Inflammatory macrophage treated with lipopolysaccharide for 4 hours (primary cell): ENCODE measurements at places on chromosomes 12 and 14.

GRCh38 chr12:100169345-100169744, 26.7 kb upstream of the BLTP3B start:
- no peak for DNase-seq

DNA sequence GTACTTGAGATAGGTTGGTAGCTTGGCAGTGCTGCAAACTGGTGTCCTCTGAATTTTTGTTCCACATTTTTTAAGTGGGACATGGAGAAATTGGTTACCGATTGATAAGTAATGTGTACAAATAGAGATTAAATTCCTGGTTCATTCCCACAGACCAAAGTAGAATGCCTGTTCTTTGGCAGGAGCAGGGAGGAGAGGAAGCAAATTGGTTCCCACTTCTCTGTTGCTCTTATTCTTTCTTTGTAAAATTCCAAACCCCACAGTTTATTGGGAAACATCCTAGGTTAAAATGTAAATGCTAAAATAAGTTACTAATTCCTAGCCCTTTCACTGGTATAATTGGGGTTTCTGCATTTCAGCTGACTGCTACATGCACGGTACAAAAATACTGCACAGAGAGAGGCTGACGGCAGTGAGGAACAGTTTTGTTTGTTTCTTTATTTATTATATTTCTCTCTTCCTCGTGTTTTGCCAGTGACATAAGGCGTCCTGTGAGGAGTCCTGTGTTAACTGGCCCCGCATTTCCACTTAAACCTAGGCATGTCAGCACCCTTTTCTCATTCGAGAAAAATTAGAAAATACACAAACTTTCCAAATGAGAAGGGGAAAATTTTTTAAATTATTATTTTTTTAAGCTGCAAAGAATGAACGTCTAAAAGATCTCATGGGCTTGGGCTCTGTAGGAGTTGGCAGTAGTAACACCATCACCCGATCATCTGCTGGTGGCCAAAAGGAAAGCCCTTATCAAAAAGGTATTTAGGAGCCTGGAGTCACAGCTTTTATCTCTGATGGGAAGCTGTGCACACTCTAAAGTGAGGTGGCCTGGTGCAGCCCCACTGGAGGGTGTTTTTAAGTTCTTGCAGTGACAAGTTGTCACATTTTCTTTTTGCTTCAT, 25.4 kb upstream of the BCL7A start:
- no peak for DNase-seq

GRCh38 chr14:55451398-55451797, 11.0 kb upstream of the TBPL2 start:
- DNase-seq: no peak

DNA sequence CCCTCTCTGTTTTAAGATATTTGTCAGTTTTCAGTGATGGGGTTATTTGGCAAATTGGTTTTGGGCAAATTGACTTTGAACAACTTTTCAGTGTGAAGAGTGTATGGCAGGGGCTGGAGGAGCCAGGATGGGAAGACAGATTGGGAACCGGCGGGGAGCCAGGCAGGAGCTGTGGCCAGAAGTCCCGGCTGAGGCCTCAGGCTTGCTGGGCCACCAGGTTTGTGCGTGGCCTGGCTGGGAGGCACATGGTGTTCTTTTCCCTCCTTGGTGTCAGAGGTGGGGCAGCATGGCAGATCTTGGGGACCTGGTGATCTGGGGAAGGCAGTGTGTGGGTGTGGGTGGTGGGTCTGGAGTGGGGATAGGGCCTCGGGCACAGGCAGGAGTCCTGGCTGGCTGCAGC, 61.1 kb downstream of the SLC25A47 start:
- no peak for DNase-seq

GRCh38 chr14:65100922-65101541, 1.3 kb downstream of the MAX start:
- peak; percentile 33 for DNase-seq

DNA sequence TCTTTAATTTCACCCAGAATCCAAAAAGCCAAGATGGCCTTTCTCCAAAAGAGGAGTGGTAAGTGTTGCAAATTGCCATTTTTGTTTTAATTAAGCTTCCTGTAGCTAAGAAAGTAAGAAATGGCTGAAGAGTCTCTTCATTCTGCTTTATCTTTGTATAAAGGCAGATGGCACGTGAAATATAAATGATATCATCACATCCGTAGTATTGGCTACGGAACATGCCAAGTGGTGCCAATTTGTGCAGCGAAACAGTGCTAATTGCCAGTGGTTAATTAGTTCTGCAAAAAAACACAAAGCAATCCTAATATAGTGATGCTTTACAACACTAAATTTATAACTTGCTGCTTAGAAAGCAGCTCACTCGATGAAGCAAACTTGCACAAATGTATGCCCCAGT, 29.4 kb downstream of the PLEKHG7 start:
- no peak for DNase-seq

GRCh38 chr14:74732387-74732786, 19.4 kb downstream of the FCF1 start:
- no peak for DNase-seq

GRCh38 chr12:68557011-68557730, 53.5 kb upstream of the RAP1B start:
- no peak for DNase-seq

DNA sequence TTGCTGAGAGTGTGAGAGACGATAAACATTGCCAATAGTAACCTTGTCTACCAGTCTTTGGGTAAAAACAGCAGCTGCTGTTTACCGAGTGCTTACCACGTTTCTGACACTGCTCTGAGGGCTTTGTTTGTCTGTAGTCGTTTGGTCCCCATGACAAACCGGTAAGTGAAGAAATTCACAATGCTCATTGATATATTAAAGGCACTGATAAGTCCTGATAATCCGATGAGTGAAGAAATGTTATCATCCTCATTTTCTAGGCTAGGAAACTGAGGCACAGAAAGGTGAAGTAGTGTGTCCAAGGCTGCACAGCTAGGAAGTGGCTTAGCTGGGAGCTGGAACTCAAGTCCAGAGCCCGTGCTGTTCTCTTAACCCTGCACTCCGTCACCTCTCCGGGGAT, 138.6 kb downstream of the SCARB1 start:
- no peak for DNase-seq

GRCh38 chr12:72792889-72793288, 520.7 kb downstream of the TRHDE start:
- DNase-seq: no peak

- no peak for DNase-seq
These were observed 90.2 kb downstream of the CALM1 start for GRCh38 chr14:90487031-90487430.

DNA sequence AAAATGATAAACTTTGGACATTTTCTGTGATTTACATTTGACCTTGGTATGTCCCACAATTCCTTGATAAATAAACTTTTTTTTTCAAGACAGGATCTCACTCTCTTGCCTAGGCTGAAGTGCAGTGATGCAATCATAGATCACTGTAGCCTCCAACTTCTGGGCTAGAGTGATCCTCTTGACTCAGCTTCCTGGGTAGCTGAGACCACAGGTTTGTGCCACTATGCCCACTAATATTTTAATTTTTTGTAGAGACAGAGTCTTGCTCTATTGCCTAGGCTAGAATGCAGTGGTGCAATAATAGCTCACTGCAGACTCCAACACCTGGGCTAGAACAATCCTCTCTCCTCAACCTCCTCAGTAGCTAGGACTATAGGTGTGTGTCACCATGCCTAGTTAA, 79.1 kb upstream of the PTGDR start:
- no peak for DNase-seq

DNA sequence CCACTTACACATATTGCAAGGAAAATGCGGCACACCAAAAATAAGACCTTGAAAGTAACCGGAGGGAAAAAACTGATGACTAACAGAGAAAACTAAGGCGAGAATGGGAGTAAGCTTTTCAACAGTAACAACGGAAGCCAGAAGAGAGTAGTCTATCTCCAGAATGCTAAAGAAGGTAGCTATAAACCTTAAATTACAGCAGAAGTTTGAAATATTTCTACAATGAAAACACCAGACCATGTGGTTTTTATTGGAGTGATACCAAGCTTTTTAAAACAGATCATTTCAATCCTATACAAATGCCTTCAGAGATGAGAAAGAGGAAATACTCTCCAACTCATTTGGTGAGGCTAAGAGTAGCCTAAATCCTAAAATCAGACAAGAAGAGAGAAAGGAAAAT, 209.5 kb downstream of the ANO6 start:
- DNase-seq: no peak

DNA sequence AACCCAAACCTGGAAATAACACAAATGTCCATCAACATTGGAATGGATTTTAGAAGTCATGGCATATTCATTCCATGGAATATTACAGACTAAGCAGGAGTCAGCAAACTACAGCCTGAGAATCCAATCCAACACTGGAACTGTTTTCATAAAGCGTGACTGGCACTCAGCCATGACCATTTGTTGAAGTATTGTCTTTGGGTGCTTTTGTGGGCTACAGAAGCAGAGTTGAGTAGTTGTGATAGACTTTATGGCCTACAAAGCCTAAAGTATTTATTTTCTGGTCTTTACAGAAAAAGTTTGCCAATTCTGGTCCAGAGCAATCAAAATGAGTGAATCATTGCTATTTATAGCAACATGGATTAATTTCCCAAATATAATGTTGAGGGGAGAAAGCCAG, 34.5 kb upstream of the FRS2 start:
- DNase-seq: no peak

DNA sequence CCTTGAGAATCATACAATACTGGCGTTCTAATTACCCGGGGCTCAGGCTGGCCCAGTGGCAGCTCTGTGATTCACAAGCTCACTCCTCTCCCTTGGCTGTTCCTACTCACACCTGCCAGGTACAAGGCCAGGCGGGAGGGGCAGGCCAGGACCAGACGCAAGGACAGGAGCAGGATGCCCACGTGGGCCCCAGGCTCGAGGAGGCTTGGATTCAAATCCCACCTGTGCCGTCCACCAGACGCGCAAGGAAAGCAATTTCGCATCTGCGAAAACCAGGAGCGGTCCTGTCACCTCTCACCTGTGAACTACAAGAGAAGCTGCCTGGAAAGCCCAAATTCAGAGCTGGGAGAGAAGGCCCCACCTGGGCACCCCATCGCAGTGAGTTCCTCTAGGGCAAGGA, 50.6 kb downstream of the BCL11B start:
- no peak for DNase-seq

- DNase-seq: no peak
These were observed 16.2 kb downstream of the PLEKHD1 start for GRCh38 chr14:69500736-69501135.

DNA sequence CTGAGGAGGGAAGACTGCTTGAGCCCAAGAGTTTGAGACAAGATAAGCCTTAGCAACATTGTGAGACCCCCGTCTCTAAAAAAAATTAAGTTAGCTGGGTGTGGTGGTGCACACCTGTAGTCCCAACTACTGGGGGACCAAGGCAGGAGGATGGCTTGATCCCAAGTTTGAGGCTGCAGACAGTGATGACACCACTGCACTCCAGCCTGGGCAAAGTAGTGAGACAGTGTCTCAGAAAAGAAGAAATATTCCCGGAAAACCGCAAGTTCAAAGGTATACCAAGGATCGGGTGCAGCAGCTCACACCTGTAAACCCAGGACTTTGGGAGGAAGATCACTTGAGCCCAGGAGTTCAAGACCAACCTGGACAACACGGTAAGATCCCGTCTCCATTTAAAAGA, 5.8 kb downstream of the PTGES3 start:
- no peak for DNase-seq

GRCh38 chr12:124954771-124955170, 34.2 kb downstream of the DHX37 start:
- no peak for DNase-seq

GRCh38 chr12:114684098-114684869, at the start of gene TBX3:
Gene TBX3 (minus strand): TSS chr12:114684175. CDS start chr12:114683200, 975 bp downstream.
- DNase-seq: peak; percentile 60

DNA sequence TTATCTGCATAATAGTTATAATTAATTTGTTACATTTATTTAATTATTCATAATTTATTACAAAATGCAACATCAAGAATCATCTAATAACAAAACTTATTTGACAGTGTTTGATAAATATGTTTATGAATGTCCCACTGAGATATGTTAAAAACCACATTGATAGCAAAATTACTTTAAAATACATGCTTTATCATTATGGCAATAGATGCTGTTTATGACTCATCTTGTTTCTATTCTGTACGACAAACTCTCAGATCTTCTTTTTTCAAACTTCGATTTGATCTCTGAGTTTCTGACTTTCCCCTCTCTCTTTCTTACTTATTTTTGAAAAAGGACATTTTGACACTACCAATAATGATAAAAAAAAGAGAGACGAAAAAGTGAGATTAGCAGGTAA, 56.8 kb upstream of the LRRK2 start:
- DNase-seq: peak; percentile 45

GRCh38 chr14:103316721-103317121, 17.3 kb upstream of the EIF5 start:
- no peak for DNase-seq

- DNase-seq: no peak
These were observed 290.6 kb downstream of the EGLN3 start for GRCh38 chr14:33660248-33660647.

- DNase-seq: peak; percentile 53
These were observed 16.7 kb downstream of the OR9K2 start for GRCh38 chr12:55142669-55143565.

DNA sequence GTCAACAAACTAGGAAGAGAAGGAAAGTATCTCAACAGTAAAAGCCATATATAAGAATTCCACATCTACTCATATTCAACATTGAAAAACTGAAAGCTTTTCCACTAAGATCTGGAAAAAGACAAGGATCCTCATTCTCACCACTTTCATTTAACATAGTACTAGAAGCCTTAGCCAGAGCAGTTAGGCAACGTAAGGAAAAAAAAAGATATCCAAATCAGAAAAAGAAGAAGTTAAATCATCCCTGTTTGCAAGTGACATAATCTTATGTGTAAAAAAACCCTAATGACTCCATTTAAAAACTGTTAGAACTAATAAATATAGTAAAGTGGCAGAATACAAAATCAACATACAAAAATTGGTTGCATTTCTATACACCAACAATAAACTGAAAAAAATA, 426.2 kb downstream of the BCAT1 start:
- DNase-seq: peak; percentile 63

DNA sequence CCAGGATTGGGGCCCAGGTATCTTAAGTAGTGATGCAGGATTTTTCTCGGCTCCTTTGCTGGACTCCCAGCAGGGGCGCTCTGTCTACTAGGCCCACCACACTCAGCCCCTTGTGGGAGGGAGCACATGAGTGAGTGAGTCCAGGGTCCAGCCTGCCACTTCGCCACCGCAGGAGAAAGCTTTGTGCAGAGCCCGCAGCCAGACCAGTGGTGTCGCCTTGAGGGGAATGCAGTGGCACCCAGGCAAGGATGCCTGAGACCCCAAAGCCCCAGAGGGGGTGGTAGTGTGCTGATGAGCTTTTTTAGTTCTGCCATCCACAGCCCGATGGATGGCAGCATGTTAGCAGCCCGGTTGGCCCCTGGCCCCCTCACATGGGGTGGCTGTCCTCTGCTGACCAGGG, 5.4 kb upstream of the MRPS35 start:
- no peak for DNase-seq

- peak; percentile 56 for DNase-seq
These were observed 788 bp downstream of the DDHD1 start for GRCh38 chr14:53152184-53152886.

DNA sequence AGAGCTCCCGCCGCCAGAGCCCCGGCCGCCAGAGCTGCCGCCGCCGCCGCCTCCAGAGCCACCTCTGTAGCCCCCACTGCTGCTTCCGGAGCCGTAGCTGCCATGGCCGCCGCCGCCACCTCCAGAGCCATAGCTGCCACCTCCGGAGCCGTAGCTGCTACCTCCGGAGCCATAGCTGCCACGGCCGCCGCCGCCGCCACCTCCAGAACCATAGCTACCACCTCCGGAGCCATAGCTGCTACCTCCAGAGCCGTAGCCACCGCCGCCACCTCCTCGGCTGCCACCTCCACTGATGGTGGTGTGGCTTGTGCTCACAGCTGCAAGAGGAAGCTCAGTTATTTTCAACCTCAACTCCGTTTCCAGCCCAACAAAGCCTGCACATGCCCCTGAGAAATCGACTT, 4.9 kb downstream of the KRT1 start:
- no peak for DNase-seq
